T-helper 1 cell (primary cell): ENCODE measurements at places on chromosomes 7 and 10.

GRCh38 chr10:72065439-72066025, 22.8 kb downstream of the SPOCK2 start:
- DNase-seq = no peak

- DNase-seq = no peak
These were observed 64.3 kb downstream of the ARID5B start for GRCh38 chr10:61965703-61966395.

- no peak for DNase-seq
These were observed 103.0 kb downstream of the COL26A1 start for GRCh38 chr7:101465576-101466196.

- DNase-seq = no peak
These were observed at the start of gene EPDR1 for GRCh38 chr7:37920305-37920848. TSS of gene EPDR1 (plus strand) at chr7:37920640. CDS start at chr7:37920940, 300 bp downstream.

- no peak for DNase-seq
These were observed 165.6 kb downstream of the RNLS start for GRCh38 chr10:88417387-88418030.

GRCh38 chr10:104437226-104437625, 83.6 kb downstream of the CFAP58 start:
- no peak for DNase-seq

DNA sequence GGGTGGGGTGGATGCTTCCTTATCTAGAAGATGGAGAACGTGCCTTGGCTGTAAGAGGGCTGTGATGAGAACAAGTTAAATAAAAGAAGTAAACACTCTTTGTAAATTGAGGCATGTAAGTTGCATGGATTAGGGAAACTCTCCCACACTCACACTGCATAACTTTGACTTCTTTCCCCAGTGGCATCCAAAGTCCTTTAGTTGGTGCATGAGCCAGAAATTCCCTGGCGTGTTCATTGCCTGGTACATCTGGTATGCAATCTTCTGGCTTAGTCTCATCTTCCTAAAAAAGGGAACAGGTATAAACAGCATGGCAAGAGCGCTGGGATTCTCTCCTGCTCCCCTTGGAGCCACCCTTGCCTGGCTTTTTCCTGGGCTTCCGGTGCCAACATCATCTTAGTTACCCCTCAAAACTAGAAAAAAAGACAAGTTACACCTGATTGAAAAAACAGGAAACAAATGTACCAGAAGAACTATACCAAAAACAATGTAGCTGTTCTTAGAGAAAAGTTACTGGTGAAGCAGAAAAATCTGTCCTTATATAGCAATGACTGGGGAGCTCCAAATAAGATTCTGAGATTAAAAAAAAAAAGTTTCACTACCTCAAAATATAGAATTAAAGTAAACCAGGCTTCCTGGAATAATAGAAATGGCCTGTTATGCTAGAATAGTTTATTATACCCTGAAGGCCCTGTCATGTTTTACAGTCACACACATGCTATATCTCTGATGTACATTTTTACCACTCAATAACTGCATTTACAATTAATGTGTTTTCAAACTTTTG, 9.9 kb downstream of the RP9 start:
- DNase-seq = no peak

- DNase-seq = no peak
These were observed 220.5 kb upstream of the SEMA3D start for GRCh38 chr7:85407391-85407790.
